ENCODE measurements at places on chromosomes 6 and 20.

GRCh38 chr20:17952692-17953684, 15.6 kb downstream of the SNX5 start:
- no peak for DNase-seq

- DNase-seq = no peak
Measured at GRCh38 chr20:1526896-1527295, 30.6 kb downstream of the SIRPD start.

DNA sequence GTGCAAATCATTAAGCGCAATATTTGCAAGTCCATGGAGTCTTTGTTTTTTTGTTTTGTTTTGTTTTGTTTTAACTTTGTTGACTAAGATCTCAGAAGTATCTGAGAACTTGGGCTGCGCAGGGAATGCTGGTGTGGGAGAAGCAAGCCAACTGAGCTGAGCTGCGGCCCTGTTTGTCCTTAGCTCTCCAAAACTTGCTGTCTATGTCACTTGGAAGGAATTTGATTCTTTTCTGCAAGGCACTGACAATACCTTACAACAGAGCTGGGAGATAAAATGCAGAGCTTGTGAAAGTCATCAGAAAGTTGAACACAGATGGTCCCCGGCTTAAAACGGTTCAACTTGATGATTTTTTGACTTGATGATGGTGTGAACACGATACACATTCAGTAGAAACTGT, 5.4 kb downstream of the SLC22A23 start:
- no peak for DNase-seq

DNA sequence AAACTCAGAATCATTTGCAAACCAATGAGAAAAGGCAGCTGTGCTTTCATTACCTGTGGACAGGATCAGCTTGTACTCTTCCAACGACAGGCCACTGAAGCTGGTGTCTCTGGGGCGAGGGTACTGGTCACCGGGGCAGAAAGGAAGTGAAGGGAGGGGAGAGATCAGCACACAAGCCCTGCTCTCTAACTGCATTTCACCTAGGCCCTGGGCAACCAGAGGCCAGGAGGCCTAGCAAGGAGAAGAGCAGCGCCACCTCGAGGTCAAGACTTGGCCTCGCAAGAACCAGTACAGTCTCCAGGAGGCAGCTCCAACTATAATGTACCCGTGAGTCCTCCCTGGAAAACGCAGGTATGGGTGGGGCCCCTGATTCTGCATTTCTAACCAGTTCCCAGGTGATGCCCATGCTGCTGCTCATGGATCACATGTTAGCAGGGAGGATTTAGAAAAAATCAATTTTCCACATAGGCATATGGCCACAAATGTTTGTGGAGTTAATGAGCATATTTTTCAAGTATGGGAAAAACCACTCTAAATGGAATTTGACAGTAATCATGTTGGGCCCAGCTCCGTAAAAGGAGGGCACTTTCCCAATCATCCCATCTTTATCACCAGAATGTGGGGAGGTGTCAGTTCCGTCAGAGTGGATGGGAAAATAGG, 11.0 kb downstream of the UQCC2 start:
- DNase-seq = peak; percentile 79
